ENCODE measurements at places on chromosomes 4 and X.
A peak's percentile ranks its signal among the peaks of the same experiment; 100 is the strongest.

- no peak for DNase-seq
Measured at GRCh38 chrX:46551494-46552128, 6.4 kb upstream of the ZNF674 start.

DNA sequence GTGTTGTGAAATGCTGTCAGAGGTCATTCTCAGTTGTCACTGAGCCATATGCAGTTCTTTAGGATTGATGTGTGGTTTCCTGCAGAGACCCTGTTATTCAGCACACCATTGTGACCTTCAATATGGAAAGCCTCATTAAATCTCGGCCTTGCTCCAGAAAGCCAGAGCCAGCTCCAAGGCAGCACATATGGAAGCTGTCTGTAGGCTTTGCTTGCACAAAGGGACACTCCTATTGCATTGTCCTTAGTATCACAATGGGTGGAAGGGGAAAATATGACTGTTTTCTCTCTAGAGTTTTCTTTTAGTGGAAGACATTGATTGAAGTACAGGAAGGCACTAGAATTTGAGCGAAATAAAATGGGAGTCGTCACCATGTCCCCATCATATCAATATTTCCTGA lies 179.0 kb downstream of the CEP135 start:
- DNase-seq, result no peak

DNA sequence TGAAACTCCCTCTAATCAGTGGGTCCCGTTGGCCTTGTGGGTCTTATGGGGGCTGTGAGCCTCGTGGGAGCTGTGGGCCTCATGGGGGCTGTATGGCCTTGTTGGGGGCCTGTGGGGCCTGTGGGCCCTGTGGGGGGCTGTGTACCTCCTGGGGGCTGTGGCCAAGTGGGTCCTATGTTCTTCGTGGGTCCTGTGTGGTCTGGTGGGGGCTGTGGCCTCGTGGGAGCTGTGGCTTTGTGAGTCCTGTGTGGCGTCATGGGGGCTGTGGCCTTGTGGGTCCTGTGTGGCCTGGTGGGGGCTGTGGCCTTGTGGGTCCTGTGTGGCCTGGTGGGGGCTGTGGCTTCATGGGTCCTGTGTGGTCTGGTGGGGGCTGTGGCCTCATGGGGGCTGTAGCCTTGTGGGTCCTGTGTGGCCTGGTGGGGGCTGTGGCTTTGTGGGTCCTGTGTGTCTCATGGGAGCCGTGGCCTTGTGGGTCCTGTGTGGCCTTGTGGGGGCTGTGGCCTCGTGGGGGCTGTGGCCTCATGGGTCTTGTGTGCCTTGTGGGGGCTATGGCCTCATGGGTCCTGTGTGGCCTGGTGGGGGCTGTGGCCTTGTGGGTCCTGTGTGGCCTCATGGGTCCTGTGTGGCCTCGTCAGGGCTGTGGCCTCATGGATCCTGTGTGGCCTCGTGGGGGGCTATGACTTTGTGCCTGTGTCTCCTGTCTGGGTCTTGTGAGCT lies 7.4 kb downstream of the PCGF3 start:
- DNase-seq, result no peak

- no peak for DNase-seq
Measured at GRCh38 chr4:81468678-81469077, 3.0 kb downstream of the RASGEF1B start.

DNA sequence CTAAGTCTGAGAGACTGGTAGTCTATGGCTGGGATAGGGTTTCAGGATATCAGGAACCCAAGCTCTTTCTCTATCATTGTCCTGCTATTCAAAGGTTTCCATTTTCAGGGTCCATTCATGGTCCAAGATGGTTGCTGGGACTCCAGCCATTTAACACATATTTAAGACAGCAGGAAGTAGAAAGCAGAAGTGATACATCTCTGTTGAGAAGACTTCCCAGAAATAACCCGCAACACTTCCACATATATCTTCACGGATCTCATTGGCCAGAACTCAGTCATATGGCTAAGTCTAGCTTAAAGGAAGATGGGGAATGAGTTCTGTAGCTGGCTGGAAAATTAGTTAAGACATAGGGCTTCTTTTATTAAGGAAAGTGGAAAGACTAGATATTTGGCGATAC lies 23.8 kb downstream of the CTSO start:
- no peak for DNase-seq

DNA sequence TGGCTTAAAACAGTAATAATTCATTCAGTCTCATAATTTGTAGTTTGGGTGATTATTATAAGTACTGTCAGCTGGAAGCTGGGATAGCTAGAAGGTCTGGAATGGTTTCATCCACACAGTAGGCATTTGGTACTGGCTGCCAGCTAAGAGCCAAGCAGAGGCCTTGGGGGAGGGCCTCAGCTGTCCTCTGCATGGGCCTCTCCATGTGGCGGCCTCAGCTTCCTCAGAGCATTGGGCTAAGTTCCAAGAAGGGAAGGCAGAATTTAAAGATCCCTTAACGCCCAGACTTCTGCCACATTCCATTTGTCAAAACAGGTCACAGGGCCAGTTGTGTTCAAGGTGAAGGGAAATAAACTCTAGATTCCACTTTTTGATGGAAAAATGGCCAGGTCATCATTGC lies 93.3 kb downstream of the NEUROG2 start:
- no peak for DNase-seq

GRCh38 chr4:114272226-114272625 lies 292.8 kb upstream of the ARSJ start:
- DNase-seq, result peak; percentile 86

GRCh38 chrX:151736685-151737084 lies 2.1 kb downstream of the CNGA2 start:
- no peak for DNase-seq

DNA sequence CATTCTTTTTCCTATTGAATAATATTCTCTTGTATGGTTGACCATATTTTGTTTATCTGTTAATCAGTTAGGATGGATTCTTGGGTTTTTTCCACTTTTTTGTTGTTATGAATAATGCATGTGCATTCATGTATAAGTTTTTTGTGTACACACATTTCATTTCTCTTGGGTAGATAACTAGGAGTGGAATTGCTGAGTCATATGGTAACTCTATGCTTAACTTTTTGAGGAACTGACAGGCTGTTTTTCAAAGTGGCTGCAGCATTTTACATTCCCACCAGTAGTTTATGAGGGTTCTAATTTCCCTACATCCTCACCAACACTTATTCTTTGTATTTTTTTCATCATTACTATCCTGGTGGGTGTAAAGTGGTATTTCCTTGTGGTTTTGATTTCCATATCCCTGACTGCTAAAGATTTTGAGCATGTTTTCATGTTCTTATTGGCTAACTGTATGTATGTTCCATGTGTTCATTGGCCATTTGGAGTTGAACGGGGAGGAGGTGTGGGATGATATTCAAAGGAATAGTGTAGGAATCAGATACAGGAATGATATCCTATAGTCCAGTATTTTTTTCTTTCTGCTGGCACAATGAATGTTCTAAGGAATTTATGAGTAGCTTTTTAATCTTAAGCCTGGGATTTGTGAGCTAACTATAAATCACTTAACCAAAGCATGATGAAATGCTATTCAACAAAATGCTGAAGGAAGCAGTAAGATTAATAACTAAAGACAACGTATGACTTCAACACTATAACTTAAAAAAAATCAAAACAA lies 114.3 kb downstream of the AMELX start:
- no peak for DNase-seq

DNA sequence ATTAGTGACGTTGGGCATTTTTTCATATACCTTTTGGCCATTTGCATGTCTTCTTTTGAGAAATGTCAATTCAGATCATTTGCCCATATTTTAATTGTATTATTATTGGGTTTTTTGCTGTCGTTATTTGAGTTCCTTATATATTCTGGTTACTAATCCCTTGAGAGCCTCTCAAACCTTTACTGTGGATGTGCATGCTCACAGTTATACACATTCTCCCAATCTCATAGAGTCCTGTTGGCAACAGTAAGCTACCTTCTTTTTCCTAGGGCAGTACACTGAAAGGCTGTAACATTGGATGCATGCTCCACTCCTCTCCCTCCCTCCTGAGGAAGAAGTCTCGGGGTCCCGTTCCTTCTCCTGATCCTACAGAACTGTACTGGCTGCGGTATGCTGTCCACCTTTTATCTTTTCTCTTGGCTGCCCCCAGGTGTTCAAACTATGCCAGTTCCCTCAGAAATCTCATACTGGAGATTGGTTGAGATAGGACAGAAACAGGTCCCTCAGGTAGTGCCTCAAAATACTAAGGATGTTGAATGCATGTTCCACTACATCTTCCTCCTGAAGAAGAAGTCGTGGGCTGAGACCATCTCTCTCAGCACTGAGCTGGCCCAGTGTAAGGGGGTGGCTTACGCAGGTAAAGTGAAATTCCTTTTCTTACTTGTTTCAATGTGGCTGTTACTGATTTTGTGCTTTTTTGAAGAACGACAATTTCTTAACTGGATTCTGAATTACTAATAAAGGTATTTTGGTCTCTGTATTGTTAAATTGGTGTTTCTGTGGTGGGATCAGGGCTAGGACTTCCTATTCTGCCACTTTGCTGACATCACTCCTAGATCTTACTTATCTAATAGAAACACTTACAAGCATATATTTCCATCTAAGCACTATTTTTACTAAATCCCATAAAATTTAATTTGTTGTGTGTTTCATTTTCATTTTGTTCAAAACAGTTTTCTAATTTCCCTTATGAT lies 145.4 kb upstream of the HUWE1 start:
- no peak for DNase-seq

GRCh38 chr4:122873821-122874593 lies 47.4 kb downstream of the FGF2 start:
- DNase-seq, result no peak

DNA sequence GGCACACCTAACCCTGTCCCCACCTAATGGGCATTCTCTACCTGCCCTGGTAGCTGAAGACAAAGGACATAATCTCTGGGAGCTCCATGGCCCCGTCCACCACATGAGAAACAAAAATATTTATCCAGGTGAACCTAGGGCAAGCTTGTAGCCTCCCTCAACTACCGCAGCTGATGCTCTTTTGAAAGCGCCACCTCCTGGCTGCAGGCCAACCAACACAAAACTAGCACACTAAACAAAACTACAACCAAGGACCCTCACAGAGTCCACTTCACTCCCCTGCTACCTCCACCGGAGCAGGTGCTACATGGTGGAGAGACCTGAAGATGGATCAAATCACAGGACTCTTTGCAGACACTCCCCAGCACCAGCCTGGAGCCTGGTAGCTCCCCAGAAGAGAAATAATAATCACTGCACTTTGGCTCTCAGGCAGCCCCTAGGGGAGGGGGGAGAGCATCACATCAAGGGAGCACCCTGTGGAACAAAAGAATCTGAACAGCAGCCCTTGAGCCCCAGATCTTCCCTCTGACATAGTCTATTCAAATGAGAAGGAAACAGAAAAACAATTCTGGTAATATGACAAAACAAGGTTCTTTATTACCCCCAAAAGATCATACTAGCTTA lies 111.3 kb upstream of the ATP8A1 start:
- DNase-seq, result no peak

DNA sequence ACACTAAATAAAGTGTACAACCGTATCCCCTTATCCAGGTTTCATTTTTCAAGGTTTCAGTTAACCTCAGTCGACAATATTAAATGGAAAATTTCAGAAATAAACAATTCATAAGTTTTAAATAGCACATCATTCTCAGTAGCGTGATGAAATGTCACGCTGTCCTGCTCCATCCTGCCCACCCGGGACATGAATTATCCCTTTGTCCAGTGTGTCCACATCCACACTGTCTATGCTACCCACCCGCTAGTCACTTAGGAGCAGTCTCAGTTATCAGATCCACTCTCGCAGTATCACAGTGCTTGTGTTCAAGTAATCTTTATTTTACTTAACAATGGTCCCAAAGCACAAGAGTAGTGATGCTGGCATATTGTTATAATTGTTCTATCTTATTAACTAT lies 54.7 kb downstream of the FRYL start:
- DNase-seq, result no peak
